ENCODE measurements at places on chromosomes 12 and 14. TPM values are rescaled to one million over a fixed set of nuclear protein-coding genes. Genes with fewer than 3 reads are reported as not detected.

DNA sequence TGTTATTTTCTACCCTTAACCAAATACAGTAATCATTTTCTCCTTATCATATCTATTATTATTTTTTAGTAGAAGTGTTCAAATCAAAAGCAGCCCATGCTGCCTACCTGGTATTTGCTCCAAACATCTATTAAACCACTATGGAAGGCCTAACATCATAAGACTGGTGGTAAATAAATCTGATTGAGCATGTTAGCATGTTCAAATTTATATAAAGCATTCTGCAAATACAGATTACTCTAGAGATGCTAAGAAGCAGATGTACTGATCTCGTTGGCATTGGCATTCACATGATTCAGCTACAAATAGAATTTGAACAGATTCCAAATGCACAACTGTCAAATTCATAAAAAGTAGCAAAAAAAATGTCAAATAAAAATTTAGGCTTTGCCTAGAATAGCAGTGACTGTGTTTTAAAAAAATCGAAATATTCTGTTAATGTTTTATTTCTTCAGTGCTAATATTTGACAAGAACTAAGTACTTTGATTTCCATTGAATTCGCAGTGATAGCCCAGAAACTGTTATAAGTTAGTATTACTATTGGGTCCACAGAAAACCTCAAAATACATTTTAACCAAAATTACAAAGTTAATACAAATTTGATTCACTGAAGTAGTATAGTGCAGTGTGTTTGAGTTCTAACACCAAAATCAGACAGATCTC, 9.4 kb upstream of the OSBPL8 start:
- no peak for DNase-seq

Gene RNASE13
- 0.93 TPM for polyA plus RNA-seq

GRCh38 chr12:92718483-92718990, 15.7 kb downstream of the PLEKHG7 start:
- DNase-seq = no peak

- no peak for DNase-seq
Measured at GRCh38 chr12:113504917-113505316, 33.2 kb upstream of the LHX5 start.

DNA sequence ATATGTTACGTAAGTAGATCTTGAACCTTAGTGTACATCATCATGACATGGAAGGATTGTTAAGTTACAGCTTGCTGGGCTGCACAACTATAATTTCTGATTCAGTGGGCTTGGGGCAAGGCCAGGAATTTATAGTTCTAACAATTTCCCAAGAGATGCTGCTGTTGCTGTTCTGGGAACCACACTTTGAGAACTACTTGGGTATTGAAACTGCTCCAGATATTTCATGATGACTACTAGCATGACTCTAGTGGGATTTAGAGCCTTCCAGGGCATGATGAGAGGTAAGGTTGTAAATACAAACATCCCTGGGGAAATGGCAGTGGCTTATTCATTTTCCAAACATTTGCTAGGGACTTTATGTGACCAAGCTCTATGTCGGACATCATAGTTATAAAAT, 904.8 kb upstream of the SEL1L start:
- DNase-seq = no peak

- DNase-seq = peak; percentile 88
Measured at GRCh38 chr12:49868952-49869815, 26.3 kb upstream of the BCDIN3D start.

DNA sequence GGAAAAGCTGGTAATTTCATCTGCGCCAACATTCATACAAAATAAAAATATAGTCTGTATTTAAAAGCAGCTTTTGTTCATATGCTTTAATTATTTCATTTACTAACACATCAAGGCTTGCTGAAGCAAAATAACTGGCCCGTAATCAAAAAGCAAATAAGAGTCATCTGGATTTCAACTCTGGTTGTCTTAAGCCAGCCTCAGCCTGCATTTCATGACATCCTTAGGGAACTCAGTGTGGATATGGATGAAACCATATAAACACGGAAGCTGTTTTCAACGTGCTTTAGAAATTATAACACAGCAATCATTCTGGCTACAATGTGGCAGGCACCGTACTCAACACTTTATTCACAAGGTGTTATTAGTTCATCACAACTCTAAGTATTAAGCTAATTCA, 852 bp downstream of the COX16 start:
- peak; percentile 8 for DNase-seq

- no peak for DNase-seq
Measured at GRCh38 chr14:76780875-76781647, 19.8 kb downstream of the VASH1 start.

DNA sequence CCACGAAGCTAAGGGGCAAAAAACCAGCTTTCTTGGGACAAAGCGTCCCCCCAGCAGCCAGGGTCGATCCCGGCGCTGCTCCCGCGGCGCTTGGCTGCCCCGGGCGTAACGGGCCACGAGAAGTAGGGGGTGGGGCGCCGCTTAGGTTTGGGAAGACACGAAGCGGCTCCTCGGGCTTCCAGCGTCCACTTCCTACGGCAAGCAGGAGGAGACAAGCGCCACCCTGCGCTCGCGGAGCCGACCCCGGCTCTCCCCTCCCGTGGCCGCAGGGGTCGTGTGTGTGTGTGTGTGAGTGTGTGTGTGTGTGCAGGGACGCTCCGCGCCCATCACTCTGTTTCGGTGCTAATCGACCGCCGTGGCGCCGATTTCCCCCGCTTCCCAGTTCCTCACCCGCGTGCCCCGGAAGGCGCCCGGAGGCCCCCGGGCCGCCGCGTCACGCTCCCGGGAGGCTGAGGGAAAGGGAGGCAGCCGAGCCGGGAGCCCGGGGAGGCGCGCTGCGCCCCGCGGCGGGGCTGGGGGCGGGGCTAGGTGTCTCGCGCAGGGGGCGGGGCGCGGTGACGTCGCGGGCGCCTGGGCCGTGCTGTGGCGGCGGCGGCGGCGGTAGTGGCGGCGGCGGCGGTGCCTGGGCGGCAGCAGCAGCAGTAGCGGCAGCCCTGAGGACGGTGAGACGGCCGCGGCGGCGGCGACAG, at the start of gene ERC1:
ERC1 (plus strand) TSS at position 563 of the 689 bp plus-strand sequence. CDS start 36,681 bp downstream, outside the sequence.
- peak; percentile 87 for DNase-seq

Gene GPR84
- polyA plus RNA-seq = 0.16 TPM

GRCh38 chr14:24670594-24670993, 36.6 kb upstream of the GZMB start:
- DNase-seq = no peak

DNA sequence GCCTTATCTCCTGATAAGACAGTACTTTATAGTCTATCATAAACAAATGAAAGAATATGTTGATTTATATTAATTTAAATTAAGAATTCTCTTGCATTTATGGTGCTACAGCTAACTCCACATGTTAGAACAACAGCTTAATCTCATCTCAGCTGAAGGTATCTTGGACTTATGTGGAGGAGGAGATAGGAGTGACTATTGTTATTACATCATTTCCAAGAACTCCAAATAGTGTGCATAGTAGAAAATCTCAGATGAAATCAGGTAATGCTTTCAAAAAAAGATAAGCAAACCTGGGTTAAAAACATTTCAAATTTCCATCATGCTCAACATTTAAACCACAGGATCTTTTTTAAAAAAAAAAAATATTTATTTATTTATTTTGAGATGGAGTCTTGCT, 31.3 kb upstream of the ISM2 start:
- DNase-seq = no peak

DNA sequence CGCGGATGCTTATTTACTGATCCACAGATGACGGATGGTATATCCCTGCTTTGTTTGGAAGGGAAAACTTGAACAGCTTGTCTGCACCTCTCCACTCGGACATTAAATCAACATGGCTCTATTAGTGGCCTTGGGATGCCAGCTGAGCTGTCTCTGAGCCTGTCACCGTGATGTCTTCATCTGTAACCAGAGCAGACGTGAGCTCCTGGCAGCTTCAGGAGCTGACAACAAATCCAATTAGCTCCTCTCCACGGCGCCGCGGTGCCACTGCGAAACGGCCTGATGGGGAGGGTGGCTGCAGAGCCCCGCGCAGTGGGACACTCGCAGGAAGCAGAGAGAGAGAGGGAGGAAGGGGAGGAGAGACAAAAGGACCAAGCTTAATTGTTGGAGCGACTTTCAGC, 112.3 kb downstream of the PAPOLA start:
- DNase-seq = peak; percentile 37

DNA sequence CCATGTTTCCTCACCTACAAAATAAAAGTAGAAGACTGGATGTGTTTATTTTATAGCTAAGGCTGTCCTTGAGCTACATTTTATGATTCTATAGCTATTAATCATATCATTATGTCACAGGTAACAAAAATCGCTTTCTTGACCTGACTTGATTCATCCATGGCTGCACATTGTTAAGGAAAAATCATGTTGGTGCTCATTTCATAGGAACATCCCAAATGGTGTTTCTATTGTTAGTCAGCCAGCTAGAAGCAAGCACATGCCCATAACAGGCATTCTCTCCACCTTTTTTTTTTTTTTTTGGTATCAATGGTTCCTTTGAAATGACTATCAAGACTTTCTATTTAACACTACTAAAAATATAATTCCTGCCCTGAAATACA, 45.3 kb upstream of the PTHLH start:
- DNase-seq = no peak

GRCh38 chr12:10563966-10564365, 49.4 kb downstream of the MAGOHB start:
- DNase-seq = no peak

- no peak for DNase-seq
Measured at GRCh38 chr12:101906226-101906625, 28.8 kb downstream of the DRAM1 start.

DNA sequence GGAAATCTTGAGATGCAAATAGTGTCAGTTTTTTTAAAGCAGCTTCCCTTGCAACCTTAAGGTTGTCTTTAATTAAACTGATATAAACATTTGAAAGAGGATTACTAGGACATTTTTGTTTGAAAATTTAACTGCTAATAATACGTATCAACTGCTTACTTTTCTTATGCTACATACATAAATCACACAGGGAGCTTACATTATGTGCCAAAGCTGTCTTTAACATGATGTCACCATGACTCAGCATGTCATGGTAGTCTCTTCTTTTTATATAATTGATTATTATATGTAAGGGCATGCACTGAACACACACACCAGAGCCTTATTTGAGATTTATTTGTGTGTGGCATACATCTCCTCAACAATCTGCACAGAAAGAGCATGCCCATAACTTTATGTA, 63.0 kb upstream of the PTHLH start:
- DNase-seq = no peak

DNA sequence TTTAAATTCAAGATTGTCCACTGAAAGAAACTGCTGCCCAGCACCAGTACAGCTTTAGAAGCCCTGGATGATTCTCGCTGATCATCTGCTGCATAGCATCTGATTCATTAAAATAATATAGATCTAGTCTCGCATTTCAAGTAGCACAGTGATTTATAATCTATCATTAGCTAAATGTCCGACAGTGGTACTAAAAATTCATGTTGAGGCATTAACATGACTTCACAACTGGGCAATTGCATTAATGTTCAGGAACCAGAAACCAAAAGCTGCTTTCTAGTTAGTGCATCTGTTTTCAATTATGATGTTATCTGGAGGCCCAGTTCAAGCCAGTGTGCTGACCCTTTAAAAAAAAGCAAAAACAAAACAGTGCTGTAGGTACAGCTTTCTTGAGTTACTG, 1987.2 kb upstream of the SEL1L start:
- DNase-seq = peak; percentile 14

Gene SOAT2
- polyA plus RNA-seq = 2.4 TPM

Gene OR10G2
- polyA plus RNA-seq = not detected

Gene GYS2
- not detected for polyA plus RNA-seq

Gene NTN4
- polyA plus RNA-seq = 126 TPM

Gene NKX2-8
- polyA plus RNA-seq = not detected

DNA sequence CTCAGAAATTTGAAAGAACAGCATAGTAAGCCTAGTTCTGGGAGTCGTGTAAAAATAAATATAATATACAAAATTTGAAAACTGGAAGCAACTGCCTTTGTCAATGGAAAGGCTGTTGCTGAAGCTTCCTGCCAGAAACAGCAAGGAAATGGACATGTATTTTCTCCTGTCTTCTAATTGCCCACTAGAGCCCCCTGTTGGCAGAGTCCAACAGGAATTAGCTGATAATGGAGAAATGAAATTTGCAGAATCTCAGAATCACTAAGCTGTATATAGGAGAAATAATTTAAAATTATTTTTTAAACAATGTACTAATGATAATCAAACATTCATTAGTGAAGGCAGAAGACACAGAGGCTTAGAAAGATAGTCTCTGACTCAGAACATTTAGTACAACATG, 414.8 kb downstream of the SLC6A15 start:
- no peak for DNase-seq

GRCh38 chr12:93186131-93186530, 191.6 kb upstream of the NUDT4 start:
- DNase-seq = no peak

DNA sequence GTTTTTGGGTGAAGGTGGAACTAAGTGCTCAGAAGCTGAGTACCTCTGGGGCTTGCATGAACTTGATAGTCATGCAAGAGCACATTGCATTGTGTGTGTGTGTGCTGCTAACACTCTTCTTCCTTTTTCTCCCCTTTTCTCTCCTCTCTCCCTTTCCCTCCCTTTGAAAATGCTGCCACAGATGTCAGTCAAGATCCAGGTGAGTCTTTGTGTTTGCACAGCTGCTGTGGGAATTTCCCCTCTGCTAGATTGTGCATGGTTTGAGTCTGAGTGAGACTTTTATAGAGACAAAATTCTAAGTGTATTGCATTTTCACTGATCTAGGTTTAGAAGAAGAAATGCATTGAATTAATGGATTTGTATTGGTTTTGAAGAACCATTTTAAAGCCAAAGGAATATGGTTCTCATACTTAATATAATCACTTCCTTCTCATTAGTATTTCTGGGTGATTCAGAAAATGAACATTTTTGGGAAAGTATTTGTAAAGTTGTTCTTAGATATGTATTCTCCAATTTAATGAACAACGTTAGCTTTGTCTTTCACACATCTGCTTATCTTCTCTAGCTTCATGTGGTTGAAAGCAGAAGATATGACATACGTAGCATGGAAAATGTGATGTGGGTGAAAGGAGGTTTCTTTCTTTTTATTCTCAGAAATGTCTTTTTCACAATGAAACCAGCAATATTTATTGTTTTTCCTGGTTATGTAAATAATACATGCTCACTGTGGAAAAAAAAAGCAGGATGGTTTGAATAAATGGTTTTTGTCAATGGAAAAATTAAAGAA, 108.5 kb downstream of the NRXN3 start:
- DNase-seq = no peak

DNA sequence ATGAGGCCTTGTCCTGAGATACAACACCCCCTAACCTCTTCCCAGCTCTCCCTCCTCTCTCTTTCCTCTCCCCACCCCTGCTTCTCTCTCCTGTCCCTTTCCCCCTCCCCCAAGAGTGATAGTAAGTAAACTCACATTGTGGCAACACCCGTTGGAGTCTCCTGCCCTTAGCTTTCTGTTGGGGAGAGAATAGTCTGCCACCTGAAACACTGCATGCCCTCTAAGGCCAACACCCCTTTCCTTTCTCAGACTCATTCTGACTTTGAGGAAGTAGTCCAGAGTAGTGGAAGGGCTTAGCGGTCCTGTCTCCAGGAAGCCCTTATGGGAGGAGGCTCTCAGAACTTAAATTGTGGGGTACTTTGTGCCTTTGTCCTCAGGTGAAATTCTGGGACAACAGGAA, 95.2 kb downstream of the PRKCH start:
- DNase-seq = no peak

- DNase-seq = peak; percentile 23
Measured at GRCh38 chr12:21502164-21502496, 541 bp downstream of the GOLT1B start.

Measured in renal pelvis (tissue), 12 donors.